ENCODE measurements at places on chromosomes 4 and X.
A peak's percentile ranks its signal among the peaks of the same experiment; 100 is the strongest.

DNA sequence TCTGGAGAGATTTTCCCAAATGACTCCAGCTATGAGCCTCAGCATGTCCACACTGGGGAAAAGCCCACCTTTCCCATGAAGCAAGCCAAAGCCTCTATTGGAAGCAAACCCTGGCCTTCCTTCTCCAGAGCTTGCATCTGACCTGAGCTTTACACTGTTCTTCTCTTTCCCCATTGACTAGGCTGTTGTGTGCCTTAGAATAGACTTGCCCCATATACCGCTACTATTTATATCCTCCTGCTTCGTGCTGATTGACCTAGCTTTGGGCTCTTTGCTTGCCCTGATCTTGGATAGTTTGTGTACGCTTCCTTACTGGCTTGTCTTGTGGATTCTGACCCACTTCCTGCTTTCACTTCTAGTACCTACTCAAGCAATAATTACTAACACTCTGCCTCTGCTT is 30.9 kb downstream of the FAM9B start:
- DNase-seq, result no peak

DNA sequence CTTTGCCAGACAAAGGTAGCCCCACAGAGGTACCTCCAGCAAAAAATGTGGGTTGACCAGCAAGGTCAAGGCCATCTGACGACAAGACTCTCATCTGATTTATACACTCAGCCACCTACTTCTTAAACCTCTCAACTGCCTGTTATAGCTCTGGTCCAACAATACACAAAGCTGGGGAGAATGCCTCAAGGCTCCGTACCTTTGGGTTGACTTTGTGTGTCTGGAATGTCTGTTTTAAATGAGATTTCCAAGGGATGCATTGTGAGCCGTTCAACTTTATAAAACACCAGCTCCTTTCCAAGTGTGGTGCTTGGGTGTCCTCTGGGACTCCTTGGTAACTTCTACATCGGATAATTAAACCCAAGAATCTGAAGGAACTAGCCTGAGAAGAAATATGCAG is 167.0 kb upstream of the RPL34 start:
- no peak for DNase-seq

- no peak for DNase-seq
These were observed 311.9 kb downstream of the OPHN1 start for GRCh38 chrX:68121371-68121770.

GRCh38 chr4:7151668-7152227 is 40.6 kb upstream of the SORCS2 start:
- DNase-seq, result no peak

- DNase-seq, result no peak
These were observed 139.2 kb downstream of the HDX start for GRCh38 chrX:84363051-84363450.

- no peak for DNase-seq
These were observed 22.5 kb downstream of the RWDD4 start for GRCh38 chr4:183636503-183636902.

DNA sequence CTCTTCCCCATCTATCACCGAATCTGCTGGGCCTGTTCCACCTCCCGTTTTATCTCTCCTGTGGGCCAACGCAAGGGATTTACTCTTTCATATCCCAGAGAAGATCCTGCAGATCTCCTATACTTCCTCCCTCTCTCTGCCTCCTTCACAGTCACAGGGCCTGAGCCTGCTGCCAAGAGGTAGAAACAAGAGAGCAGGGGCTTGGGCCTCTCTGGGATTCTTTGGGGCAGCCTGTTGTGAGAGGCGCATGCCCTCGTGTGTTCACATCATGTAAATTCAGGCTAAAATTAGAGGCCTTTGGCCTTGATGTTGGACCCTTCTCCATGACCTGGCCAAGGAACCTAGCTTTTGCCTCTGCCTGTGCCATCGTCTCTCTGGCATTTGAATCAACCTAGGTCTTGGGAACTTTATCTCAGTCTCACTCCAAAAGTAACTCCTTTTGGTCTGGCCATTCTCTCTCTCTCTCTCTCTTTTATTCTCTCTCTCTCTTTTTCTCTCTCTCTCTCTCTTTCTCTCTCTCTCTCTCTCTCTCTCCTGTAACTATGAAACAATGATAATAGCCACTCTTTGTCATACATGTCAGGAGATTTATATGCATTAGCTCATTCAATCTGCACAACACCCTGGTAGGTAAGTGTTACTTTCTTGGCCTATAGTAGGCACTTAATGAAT is 20.0 kb upstream of the EFNB1 start:
- no peak for DNase-seq

- DNase-seq, result no peak
These were observed 23.2 kb upstream of the SOD3 start for GRCh38 chr4:24772061-24772705.

- no peak for DNase-seq
These were observed 95.6 kb downstream of the MID1IP1 start for GRCh38 chrX:38896724-38897298.

- DNase-seq, result no peak
These were observed 36.0 kb downstream of the STIM2 start for GRCh38 chr4:26896636-26897035.

GRCh38 chr4:14338585-14339265 is 663.6 kb upstream of the CPEB2 start:
- DNase-seq, result no peak

- DNase-seq, result no peak
These were observed 90.7 kb downstream of the CORIN start for GRCh38 chr4:47747211-47747610.

DNA sequence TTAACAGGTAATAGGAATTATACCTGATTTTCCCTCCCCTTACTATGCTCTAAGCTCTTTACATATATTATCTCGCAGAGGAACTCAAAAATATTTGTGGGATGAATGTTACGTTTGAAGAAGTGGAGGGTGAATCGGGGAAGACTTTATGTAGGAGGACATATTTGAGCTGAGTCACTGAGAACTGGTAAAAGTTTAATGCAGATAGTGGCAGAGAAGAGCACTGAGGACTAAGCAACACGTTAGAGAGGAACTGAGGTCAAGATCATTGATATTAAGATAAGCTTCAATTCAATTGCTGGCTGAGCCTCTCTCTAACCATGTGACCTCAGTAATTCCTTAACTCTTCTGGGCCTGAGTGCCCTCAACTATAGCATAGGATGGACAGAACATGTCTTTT is 26.4 kb upstream of the ELOVL6 start:
- no peak for DNase-seq

DNA sequence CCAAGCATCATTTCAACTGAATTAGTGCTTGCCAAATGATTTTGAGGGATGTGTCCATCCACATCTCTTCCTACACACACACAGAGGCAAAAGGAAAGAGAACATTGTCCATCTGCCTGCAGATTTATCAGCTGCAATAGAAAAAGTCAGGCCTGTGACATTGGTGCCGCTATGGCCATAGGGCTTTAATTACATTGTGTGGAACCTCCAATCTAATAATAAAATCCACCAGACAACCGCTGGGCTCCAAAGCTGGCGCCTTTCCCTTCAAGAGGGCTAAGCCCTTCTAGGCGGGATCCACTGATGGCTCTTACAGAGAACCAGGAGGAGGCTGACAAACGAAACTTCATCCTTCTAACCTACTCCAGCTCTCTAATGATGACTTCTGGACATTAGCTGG is 60.6 kb downstream of the PHOX2B start:
- no peak for DNase-seq

DNA sequence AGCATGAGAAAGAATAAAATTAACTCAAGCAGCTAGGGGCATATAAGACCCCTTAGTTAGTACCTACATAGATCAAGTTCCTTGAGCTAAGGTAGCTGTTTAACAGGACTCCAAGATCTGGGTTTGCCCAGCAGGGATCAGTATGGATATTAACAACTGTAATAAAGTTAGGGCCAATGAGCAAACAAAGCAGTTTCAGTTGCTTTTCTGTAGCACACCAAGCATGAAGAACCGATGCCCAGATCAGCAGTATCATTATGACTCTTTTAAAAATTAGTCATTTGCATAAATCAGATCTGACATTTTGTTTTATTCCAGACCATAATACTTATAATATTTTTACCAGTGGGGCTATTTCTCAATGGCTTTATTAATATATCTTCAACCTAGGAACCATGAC is 80.9 kb downstream of the C4orf33 start:
- DNase-seq, result no peak

DNA sequence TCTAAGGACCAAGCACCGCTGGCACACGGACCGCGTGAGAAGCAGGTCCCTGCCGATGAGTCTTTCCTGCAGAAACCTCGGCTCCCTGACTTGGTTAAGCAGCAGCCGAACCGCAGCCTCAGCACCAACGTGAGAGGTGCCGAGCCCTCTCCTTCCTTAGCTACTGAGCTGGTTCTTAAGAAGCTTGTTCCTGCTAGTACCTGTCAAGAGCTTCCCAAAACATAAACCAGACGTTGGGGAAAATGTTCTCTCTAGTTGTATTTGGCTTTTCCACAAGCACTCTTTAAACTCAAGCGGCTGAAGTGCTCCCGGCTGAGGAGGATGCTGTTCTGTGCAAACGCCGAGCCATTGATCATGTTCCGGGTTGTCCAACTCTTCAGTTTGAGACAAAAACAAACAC is 29.3 kb upstream of the TLR3 start:
- DNase-seq, result no peak

GRCh38 chrX:136204571-136204970 is 46.6 kb downstream of the MAP7D3 start:
- peak; percentile 32 for DNase-seq

DNA sequence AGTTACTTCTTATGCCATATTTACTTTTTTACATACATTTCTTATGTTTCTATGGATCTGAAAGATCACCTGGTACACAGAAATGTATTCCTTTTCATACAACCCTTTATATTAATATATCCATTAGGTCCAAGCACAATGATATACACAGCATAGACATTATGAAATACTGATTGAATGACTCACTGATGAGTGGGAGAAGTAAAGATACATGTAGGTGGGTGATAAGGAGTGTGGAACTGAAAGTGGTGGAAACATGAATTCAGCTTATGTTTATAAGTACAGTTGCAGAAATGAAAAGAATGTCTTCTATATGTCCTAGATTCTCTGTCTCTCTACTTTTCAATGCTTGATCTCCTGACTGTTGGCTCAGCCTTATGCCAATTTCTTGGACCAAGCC is 87.9 kb downstream of the YIPF7 start:
- no peak for DNase-seq

DNA sequence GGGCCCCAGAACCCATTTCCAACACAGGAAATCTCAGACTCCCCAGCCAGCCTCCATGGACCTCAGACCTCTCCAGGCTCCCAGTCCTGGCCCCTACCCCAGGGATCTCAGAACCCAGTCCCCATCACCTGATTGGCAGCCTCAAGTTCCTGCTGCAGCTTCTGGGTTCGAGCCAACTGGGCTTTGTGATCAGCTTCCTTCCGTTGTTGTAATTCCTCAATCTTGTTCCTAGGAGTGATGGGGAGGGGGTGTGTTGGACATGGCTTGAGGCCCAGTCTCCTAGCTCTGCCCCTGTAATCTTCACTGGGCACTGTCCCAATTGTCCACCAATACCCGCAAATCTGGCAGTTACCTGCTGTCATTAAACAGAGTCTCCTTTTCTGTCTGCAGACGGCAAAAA is 12.6 kb downstream of the GRIPAP1 start:
- no peak for DNase-seq

- no peak for DNase-seq
These were observed 137.7 kb downstream of the MID1 start for GRCh38 chrX:10482708-10483107.

GRCh38 chr4:142697320-142697719 is 148.8 kb downstream of the INPP4B start:
- no peak for DNase-seq

- DNase-seq, result no peak
These were observed 217.1 kb downstream of the ZNF674 start for GRCh38 chrX:46328133-46328532.

GRCh38 chr4:42398171-42398870 is 1.0 kb downstream of the SHISA3 start:
- no peak for DNase-seq

DNA sequence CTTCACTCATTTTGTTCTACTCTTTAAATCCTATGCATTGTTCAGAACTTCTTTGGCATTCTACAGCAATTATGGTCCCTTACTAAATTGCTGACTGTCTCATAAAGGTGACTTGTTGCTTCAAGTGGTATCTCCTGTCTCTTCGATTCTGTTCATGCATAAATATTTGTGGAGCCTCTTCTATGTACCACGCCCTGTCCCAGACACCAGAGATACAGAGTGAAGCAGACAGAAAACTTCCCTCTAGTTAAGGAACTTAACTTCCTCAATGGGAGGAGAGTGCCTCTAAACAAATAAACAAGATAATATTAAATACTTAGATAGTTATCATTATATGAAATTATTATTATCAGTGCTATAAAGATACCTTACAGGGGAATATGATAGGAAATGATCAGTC is 235.7 kb downstream of the FRAS1 start:
- DNase-seq, result no peak

DNA sequence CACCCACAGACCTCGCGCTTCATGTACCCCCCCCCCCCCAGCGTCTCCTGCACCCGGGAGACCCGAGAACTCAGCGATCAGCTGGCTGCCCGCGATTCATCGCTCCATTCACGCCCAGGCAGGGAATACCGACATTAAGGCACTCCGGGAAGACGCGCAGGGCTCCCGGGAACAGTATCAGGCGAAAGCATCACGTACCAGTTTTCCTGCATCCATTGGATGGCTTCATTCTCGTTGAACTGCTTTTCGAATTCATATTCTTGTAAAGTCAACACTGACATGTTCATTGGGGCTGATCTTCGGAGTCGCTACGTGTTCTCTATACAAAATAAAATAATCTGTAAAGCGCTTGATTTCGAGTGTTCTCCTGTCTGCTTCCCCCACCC is 373 bp downstream of the ELOVL6 start:
- peak; percentile 17 for DNase-seq

DNA sequence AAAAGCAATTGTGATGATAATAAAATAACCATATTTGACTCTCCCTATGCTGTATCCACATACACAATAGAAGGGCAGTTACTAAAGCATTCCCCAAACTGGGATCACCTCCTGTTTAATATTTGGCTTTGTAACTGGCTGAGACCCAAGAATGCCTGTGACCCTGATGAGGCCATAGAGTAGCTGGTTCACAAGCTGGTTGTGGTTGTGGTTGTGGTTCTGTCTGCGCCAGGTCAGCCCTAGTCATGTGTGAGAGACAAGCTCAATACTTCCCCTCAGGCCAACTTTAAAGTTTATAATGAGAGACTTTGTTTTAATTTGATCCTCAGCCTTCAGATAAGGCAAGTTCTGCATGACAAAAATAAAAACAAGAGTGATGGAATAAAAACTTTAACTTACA is 209.9 kb downstream of the PARM1 start:
- DNase-seq, result no peak

Measured in adrenal gland (tissue), 19 donors.